ENCODE measurements at places on chromosomes 3 and 15.

DNA sequence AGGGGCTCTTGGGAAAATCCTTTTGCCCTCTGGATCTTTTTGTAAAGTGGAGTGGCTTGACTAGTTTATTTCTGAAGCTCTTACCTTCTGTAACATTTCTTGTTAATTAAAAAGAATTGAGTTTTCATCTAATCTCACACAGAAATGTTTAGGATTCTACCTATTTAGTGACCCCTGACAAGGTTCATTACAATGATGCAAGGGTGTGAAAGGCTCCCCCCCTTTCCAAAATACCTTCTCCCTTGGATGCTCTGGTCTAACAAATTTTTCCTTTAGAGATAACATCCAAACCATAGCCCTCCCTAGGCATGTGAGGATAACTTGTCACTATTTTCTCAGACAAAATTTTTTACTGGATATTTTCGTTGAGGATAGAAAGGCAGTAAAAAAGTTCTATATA, 223.9 kb downstream of the THRB start:
- no peak for DNase-seq

DNA sequence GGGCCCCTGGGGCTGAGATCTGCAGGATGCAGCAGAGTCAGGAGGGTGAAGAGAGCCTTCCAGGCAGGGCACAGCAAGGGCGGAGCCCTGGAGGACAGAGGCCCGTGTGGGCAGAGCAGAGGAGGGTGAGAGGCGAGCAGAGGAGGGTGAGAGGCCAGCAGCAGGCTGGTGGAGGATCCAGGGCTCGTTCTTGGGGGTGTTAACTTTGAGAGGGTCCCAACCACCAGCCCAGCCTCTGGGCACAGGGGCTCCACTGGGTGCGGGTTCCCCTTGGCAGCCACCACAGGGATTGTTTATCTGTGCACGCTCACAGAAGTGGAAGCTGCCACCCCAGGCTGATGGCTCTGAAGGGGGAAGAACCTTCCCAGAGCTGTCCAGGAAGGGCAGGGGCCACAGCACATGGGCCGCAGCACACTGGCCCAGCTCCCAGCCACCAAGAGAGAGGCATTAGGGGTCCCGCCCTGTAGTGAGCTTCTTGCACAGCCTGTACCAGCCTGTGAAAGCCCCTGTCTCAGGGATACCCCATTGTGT, 9.3 kb upstream of the PLXND1 start:
- DNase-seq = no peak

- no peak for DNase-seq
These were observed 124.8 kb upstream of the LRIG1 start for GRCh38 chr3:66625505-66626216.

- DNase-seq = no peak
These were observed 32.7 kb upstream of the DCUN1D1 start for GRCh38 chr3:183013074-183013473.

GRCh38 chr3:185658504-185658912, 72.4 kb downstream of the SENP2 start:
- no peak for DNase-seq

DNA sequence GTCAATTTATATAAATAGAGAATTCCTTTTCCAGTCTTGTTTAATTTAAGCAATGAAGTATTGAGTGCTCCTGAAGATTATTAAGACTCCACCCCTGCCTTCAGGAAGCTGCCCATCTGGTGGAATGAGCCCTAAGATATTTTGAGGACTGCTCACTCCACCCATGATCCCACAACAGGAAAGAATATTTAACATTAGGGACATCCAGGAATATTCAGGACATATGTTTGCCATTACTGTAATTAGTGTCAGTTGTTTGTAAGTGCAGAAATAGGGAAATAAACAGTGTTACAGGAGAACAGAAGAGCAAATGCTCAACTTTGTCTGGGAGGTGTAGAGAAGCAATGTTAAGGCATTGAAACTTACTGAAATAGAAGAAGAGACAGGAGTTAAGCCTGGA, 375.0 kb downstream of the ROBO2 start:
- no peak for DNase-seq

DNA sequence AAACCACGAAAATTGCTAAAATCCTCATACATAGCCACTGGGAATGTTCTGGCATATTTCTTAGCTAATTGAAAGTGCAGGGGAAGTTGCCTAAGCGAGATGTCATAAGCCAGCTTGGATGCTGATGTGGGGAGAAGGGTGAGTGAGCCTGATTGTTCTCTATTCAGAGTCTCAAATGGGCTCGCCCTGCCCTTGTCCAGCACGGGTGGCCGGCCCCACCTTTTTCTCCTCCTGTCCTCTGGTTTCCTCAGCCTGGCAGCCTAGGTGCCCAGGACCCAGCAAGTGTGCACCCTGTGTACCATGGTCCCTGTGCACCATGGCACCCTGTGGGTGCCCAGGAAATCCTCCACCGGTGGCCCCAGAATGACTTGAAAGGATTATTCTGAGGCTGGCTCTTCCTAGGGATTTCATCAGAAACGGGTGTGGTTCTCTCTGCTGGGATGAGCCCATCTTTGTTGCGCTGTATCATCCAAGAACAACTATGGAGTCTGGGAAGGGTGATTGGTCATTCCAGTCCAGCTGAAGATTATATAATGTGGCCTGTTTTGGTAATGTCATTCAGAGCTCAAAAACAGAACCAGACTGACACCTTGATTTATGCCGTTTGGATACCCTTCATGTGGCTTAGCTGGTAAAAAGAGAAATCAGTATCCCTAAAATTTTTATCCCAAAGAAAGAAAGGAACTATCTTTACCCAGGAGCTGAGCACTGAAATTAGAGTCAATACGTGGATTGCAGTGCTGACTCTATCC, 150.8 kb upstream of the BHLHE40 start:
- peak; percentile 60 for DNase-seq

GRCh38 chr3:47628426-47628825, 49.8 kb upstream of the CSPG5 start:
- DNase-seq = no peak

- DNase-seq = no peak
These were observed 471.0 kb upstream of the PROK2 start for GRCh38 chr3:72255791-72256559.

DNA sequence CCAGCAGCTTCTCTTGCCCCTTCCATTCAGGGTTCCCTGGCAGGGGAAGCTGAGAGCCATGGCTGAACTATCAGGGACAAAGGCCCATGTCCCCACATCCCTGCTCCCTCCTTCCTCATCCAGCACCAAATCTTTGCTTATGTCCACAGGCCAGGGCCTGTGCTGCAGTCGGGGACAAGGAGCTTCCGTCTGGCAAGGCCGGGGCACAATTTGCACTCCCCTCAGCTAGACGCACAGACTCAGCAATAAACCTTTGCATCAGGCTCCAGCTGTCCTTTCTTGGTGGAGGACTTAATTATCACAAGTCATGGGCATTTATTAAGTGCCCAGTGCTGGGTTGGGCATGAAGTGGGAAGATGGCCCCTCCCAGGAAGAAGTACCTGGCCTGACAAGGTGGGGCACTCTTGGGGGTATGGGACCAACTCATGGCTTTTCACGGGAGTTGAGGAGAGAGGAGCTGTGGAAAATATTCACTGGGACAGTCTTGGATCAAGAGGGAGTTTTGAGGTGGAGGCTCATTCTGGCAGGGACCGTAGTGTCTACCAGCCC, 4.9 kb downstream of the GNAT1 start:
- no peak for DNase-seq

- DNase-seq = peak; percentile 87
These were observed 29.0 kb upstream of the BCL6 start for GRCh38 chr3:187774185-187774789.

DNA sequence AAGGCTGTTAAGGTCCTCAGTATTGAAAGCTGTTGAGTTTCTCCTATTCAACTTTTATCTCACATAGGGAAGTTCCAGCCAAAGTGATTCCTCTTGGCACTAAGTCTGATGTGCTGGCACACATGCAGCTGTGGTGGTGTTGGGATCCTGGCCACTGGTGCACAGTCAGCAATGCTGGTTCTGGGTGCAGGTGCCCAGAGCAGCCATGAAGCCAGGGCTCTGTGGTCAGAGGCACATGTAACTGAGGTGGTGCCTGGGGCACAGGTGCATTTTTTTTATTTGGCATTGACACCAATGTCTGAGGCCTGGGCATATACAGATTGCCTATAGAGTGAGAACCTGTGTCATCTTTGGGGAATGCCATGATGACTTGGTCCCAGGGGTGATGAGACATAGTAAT, 271.4 kb downstream of the POLQ start:
- DNase-seq = no peak

DNA sequence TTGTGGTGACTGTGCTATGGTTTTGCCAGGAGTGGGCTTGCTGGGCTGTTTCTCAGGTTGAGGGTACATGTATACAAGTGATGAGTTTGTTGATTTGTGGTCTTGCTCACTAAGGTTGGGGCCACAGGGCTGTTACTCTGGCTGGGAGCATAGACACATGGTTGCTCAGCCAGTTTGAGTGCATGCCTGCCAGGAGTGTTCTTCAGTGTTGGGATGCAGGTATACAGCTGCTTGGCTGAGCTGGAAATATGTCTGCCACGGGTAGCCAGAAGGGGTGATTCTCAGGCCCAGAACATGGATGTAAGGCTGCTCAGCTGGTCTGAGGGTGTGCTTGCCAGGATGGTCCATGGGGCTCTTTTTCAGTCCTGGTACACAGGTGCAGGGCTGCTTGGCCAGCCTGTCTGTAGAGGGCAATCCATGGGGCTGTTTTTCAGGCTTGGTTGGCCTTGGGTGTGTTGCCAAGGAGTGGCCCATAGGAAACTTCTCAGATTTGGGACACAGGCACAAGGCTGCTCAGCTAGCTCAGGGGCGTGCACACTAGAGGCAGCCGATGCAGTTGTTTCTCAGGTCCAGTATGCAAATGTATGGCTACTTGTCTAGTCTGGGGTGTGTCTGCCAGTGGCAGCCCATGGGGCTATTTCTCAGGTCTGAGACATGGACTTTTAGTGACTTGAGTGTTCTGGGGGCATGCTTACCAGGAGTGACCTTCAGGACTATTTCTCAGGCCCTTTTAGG, 5.3 kb upstream of the ARHGAP31 start:
- no peak for DNase-seq

- peak; percentile 63 for DNase-seq
These were observed 239.9 kb downstream of the CPNE4 start for GRCh38 chr3:131794766-131795388.

All from AML-193 (cell line).